AG04450 (cell line): ENCODE measurements at places on chromosomes 3 and 15. TPM values are rescaled to one million over a fixed set of nuclear protein-coding genes. Genes with fewer than 3 reads are reported as not detected.

C2CD4A gene
- not detected in 2 replicates for polyA plus RNA-seq

CLDN11 gene
- polyA plus RNA-seq: 444 and 445 TPM in 2 replicates

DNA sequence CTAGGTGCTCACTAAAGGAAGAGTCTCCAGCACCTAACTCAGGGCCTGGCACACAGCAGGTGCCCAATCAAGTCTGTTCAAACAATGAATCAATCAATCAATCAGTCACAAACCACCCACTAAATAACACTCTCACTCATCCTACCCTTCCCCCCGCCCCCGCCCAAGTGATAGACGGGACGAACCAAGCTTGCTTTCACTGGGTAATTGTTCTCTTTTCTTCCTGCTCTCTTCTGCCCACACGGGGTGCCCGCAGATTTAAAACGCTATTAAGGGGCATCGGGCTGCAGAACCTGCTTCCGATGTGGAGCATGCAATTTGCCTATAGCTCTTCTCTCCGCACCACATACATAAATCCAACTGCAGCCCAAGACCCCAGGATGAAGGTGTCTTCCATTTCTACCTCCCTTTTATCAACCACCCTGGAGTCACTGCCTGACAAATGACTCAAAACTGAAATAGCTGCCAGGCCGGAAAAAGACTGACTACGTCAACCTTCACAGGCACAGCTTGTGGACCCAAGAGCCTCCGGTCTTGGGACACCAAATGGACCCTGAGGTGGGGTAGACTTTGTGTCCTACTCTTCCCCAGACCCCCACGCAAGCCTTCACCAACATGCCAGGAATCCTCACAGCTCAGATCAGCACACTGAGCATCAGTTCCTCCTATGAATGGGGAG lies 1.7 kb downstream of the KLHL25 start:
- no peak for DNase-seq

PFKFB4 gene
- 6.1 and 7.2 TPM in 2 replicates for polyA plus RNA-seq

- DNase-seq: no peak
Measured at GRCh38 chr3:183527428-183528379, 27.8 kb downstream of the KLHL6 start.

DNA sequence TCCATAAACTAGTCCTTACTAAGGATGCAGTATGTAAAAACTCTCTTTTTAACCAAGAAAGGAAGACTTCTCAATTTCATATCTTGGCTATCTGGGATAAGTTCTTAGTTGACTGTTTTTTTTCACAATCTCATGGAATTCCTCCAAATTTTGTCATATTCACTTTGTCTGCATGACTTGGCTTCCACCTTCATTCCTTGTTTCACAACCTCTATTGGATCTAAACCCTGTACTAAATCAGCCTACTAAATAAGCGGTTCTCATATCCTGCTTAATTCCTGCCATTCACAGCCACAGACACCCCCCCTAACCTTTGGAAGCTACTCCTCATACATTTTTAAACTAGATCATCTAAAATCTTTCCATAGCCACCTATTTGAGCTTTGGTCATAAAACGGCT lies 370.6 kb upstream of the NAALADL2 start:
- DNase-seq: no peak

BDH1 gene
- 6.1 and 6.6 TPM in 2 replicates for polyA plus RNA-seq

ENTPD3 gene
- not detected in 2 replicates for polyA plus RNA-seq

GRCh38 chr3:170806141-170806540 lies 63.9 kb downstream of the RPL22L1 start:
- no peak for DNase-seq

DNA sequence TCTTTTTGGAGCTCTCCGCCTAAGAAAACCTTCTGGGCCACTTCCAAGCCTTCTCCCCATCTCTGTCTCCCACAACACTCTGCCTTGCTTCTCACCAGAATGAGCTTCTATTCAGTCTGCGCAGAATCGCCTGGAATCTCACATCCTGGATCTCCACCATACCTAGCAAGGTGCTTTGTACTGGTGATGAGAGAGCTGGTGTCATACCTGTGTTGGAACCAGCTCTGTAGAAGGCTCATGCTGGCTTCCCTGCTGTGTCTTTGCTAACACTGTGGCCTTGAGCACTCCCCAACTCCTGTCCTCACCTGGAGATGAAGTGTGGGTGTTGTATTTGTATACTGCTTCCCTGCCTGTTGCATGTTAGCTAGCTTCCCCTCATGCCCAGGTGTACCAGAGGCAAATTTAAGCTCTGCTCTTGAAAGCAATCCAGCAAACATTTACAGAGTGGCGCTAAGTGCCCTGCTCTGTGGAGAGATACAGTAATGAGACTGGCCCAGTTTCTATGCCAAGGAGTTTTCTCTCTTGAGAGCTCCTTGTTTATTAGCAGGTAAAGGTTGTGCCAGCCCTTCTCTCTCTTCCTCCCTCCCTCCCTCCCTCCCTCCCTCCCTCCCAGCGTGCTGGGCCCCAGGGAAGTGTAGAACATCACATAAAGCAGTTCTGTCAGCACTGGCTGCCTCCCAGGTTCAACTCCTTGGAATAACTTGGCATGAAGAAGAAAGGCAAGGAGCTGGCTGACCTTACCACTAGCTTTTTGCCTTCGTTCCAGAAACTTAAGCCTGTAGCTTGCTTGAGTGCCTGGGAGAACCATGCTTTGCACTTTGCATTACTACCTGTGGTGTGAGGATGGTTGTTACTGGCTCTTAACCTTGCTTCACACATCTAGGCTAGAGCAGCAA lies 54.9 kb downstream of the TRIM71 start:
- DNase-seq: no peak

ACTRT3 gene
- 2.5 and 2.9 TPM in 2 replicates for polyA plus RNA-seq

- DNase-seq: no peak
Measured at GRCh38 chr15:57302640-57303257, 73.6 kb upstream of the CGNL1 start.

GRCh38 chr3:138062626-138063025 lies 52.7 kb downstream of the CLDN18 start:
- peak; percentile 63 for DNase-seq

GHRL gene
- polyA plus RNA-seq: 0.10 TPM in 1 of 2 replicates, not detected in the other

IL17RB gene
- not detected in 2 replicates for polyA plus RNA-seq

DNA sequence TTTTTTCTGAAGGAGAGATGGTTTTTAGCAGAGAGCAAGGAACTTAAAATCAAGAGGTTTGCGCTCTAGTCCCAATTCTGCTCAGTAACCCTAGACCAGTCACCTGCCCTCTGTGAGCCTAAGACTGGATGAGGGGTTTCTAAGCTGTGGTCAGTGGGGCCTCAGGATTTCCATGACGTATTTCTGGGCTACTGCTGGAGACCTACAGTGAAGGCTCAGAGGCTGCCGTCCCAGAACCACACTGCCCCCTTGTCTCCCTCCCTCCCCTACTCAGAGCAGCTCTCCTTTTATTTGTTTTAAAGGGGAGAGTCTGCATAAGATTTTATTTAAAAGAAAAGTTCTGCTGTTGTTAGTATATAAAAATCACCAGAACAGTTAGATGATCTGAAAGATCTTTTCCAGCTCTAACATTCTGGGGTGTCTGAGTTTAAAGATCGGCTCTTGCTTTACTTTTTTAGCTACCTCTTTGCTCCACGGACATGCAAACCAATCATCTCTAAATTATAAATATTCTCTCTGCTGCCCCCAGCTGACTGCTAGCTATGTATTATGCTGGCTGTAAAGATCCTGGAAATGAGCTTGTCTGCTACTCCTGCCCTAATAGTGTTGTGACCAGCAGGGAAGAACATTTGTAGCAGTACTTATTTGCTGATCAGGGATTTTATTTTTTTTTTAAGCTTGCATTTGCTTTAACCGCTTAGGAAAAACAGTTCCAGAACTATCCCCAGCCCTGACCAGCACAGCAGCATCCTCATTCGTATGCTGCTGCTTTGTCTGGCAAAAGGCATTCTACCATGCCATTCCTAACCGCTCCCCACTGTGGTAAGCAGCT lies 28.6 kb upstream of the NDUFB4 start:
- DNase-seq: no peak
